ENCODE measurements at places on chromosomes 3 and 15.

DNA sequence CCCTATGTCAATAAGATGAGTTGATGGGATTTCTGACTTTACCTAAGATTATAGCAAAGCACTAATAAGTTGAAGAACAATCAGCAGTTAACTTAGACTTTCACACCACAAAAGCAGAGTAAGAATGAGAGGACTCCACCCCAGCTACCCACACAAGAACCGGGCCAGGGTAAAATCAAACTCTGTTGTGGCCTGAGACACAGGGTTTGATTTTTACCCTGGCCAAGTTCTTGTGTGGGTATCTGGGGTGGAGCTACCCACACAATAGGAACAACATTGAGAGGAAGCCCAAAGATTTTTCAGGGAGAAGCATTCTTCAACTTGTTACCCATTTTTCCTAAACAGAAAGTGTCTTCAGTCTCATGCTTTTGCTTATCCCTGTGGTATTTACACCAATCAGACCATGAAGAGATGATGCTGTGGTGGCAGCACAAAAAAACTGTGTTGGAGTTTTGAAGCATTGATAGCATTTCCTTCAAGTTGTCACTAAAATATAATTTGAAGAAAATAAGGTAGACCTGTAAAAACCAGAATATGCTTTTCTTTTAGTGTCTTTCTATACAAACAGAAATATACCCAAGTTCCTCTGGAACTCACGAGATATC is 25.6 kb downstream of the CPOX start:
- no peak for DNase-seq

DNA sequence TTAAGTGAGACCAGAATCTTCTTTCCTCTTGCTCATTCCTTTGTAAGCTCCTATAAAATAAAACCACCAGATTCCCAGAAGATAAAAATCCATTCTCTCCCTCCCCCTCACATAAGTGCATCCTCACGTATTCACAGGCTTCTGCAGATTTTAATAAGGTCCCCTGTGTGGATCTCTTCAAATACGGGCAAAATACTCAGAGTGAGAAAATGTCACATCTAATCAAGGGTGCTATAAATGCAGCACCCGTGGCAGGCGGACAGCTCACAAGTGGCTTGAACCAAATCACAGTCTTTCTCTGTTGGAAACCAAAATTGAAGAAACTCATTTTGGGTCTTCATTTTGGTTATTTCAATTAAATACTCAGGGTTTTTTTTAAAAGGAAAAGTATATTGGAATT is 212.9 kb upstream of the CMC1 start:
- DNase-seq = no peak

- DNase-seq = no peak
Observed at GRCh38 chr15:47548231-47548630, 169.1 kb upstream of the SEMA6D start.

GRCh38 chr15:70358011-70358819 is 260.5 kb upstream of the TLE3 start:
- no peak for DNase-seq

- no peak for DNase-seq
Observed at GRCh38 chr15:73608941-73609340, 24.2 kb downstream of the NPTN start.

DNA sequence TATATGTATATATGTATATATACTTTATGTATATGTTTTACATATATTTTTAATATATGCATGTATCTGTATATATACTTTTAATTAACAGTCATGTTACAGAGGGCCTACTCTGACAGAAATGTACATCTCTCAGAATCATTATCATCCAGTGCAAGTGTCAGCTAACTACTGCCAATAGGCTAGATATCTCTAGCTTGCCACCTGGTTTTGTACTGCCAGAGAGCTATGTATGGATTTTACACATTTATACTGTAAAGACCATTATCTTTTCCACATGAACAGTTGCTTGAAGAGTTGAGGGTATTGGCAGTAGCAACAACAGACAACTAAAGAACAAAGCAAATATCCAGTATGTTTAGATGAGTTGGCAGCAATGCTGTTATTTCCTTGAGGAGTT is 99.7 kb upstream of the VGLL3 start:
- no peak for DNase-seq

GRCh38 chr3:160774172-160774571 is 18.1 kb downstream of the PPM1L start:
- DNase-seq = no peak

- DNase-seq = no peak
Observed at GRCh38 chr3:126360046-126360713, 3.0 kb upstream of the KLF15 start.

DNA sequence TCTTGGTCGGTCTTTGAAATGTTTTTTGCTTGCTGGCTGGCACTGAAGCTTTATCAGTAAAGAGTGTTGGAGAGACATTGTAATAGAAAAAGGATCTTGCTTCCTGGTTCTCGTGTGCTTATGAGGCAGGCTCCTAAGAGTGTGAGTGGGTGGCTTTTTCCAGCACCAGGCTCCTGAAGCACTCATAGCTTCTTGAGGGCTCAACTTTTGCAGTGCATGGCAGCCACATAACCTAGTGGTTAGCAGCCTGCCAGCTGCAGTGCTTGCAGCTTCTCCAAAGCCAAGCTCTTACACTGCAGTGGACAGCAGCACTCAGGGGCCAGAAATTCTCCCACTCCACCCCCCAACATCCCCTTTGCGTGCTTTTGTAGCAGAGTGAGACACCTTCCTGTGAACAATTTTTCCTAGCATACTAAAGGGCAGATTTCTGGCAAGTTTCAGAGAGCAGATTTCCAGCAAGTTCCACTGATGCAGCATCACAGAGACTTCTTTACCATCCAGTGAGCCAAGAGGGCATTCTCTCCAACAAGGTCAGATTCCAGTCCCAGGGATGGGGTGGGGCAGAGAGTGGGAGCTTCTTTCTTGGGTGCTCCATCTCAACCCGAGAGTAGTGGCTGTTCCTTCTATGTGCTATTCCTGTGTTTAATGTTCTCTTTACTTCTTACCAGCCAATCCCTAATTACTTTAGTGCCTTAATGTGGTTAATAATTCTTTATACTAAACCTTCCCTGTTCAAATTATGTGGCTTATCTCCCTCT is 15.8 kb upstream of the ARHGEF26 start:
- DNase-seq = no peak

GRCh38 chr3:146326875-146327543 is 76.1 kb upstream of the PLSCR4 start:
- peak; percentile 36 for DNase-seq

DNA sequence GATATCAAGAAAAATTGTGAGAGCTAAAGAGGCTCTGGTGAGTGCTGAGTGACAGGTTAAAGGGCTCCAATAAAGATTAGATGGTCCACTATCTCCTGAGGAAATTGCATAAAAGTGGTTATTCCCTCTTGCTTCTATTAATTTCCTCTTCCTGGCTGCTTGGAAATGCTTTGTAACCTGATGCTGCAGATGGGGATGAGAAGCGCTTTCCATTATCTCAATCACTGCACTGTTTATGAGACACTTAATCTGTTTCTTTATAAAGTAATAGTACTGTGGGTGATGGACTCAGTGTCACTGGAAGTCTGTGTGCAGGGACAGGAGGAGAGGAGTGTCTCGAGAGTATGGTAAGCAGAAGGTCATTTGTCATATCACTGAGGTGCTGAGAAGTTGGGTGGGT is 305.3 kb downstream of the EPHB1 start:
- peak; percentile 52 for DNase-seq

- no peak for DNase-seq
Observed at GRCh38 chr3:16788440-16789056, 96.2 kb upstream of the PLCL2 start.

DNA sequence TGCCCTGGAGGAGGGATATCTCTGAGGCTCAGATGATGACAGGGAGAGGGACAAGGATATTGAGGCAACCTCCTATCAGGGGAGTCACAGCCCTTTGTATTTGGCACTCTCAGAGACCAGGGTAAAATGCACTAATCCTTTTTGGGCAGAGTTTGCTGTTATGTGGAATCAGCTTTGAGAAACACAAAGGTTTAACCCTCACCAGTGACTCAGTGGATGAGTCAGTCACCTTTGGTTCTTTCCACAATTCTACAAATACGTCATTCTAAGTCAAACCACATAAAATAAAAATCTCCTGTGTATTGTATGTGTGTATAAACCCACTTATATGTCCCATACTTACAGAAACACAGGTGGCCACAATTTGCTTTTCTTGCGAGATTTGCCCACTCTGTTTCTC is 5.1 kb downstream of the LSAMP start:
- no peak for DNase-seq

DNA sequence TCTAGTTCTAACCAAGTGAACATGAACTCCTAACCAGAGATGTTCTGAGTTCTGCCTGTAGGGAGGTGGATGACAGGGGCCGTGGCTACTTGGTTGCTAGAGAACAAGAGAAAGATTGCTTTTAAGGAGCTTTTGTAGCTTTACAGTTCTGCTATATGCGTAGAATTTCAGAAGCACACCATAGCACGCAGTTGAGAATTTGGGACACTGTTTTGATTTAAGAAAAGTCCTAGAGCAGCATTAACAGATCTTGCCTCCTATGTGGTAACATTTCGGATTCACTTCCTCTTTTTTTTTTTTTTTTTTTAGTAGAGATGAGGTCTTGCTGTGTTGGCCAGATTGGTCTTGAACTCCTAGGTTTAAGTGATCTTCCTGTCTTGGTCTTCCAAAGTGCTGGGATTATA is 181.7 kb downstream of the TCF12 start:
- DNase-seq = no peak

DNA sequence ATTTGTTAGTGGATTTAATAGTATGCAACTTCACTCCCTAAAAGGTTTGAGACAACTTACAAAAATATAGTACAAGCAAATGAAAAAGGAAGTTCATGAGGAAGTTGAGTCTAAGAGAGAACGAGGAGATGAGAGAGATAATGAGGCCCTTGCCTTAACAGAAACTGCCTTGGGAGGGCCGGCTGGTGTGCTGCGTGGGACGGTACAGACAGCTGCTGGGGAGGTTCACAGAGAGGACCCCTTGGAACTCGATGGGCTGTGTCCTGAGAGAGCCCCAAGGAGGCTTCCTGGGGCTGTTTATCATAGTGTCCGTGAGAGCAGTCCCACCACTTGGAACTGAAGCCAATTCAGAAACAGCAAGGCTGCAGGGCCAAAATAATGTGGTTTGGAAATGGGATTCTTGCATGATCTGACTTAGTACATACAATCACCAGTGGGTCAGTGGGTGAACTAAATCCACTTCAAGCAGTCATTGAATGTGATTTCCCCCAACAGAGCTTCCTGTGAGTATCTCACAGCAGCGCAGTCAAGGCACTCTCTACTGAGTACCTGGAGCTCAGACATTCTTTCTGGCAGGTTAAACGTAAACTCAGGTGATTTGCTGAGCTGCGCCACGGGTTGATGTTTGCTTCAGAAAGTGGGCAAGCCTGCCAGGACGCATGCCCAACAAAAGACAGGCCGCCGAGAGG is 90.8 kb downstream of the CRTC3 start:
- no peak for DNase-seq

DNA sequence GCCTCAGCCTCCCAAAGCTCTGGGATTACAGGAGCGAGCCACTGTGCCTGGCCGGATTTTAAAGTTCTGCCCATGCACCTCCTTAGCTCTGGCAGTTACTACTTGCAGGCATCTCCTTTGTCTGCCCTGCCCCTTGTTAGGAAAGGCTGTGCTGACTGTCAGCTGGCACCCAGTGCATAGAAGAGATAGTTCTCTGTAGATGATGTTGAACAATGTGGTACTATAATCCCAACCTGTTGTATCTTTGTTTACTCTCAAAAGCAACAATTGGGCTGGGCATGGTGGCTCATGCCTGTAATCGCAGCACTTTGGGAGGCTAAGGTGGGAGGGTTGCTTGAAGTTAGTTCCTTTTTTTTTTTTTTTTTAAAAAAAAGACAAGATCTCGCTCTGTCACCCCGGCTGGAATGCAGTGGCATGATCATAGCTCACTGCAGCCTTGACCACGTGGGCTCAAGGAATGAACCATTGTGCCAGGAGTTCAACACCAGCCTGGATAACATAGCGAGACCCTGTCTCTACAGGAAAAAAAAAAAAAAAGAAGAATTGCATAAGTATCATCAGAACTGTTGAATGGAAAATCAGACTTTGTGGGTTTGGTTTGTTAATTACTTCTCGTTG is 30.6 kb downstream of the FLNB start:
- no peak for DNase-seq

GRCh38 chr3:25354071-25354470 is 74.0 kb upstream of the RARB start:
- no peak for DNase-seq

DNA sequence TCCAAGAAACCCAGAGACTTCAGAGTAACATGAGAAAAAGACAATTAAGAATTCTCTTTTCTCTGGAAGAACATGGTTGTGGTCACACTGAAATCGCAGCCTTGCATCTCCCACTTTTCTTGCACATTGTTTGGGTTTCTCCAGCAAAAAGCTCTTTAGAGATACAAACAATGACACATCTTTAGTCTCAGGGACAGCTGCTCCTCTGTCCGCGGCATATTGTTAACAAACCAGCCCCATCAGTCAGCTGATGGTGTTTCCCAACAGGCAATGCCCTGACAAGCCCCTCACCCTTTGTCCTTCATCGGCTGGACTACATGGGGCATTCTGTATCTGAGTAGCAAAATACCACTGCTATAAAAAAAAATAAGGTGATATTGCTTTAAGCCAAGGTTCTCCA is 53.4 kb downstream of the UMPS start:
- DNase-seq = peak; percentile 44

- no peak for DNase-seq
Observed at GRCh38 chr3:164779816-164780215, 298.5 kb downstream of the SI start.

DNA sequence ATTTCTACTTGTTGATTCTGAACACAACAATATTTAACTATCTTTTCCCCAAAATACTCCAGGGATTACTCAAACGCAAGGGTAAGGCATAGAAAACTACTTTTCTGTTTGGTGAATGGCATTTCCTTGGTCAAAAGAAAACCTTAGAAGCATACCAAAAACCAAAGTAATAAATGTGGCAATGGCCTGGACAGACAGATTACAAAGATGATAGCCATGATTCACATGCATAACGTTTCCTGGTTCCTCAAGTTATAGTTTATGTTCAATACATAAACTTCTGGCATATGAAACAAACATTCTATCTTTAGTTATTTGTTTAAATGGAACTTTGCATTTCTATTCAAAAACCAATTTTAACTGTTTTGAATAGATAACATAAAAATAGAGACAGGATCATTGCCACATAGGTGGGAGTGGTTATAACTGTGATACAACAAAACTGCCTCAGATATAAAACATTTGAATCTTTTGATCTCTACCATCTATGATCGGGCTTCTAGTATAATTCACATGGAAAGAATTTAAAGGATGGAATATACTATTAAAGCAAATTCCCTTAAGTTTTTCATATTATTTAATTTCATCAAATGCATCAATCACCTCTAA is 32.1 kb downstream of the FOXP1 start:
- no peak for DNase-seq

GRCh38 chr3:170473358-170473757 is 54.7 kb downstream of the CLDN11 start:
- no peak for DNase-seq

- no peak for DNase-seq
Observed at GRCh38 chr3:153070511-153070868, 91.5 kb upstream of the RAP2B start.

- no peak for DNase-seq
Observed at GRCh38 chr15:34223904-34224596, 766 bp upstream of the EMC4 start.

All from NCI-H146 (cell line).